Cardiac muscle cell (in vitro differentiated cells and primary cell): ENCODE measurements at places on chromosomes 1 and 21.

DNA sequence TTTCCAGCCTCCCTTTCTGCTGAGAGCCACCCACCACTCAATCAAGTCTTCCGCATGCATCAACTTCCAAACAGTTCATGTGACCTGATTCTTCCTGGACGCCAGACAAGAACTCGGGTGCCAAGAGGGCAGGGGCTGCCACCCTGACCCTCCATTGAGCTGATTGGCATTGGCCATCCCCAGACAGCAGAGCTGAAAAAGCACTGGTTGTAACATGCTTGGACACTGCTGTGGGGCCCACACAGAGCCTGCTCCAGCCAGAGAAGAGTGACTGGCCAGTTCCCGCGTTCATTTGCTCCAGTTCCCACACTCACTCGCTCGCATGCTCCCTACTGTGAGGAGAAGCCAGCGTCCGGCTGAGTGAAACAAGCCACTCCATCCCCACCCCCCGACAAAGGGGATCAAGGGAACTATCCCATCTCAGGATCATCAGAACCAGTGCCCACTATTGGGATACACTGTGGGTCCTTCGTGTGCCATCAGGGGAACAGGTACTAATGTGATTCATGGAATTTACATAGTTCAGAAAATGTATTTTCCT is 420.3 kb downstream of the NPHP4 start:
- DNase-seq = no peak

GRCh38 chr1:33152685-33153432 is 29.0 kb downstream of the TRIM62 start:
- DNase-seq = peak; percentile 90

DNA sequence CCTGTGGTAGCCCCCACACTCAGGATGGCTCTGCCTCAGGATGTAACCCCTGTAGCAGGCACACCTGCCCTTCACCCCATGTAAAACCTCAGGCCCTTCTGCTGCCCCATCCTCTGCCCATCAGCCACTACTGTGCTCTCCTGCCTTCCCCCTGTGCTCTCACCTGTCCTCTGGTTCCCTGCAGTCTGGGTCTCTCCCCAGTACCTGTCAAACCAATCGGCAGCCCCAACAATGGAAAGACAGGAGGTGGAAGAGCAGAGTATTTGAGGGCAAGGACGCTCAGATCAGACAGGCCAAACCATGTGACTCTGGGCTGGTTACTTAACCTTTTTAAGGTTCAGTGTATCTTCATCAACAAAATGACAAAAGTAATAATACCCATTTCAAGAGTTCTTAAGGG is 30.9 kb downstream of the SMIM12 start:
- DNase-seq = no peak

GRCh38 chr1:81921851-81922462 is 121.2 kb downstream of the ADGRL2 start:
- peak; percentile 17 for DNase-seq

DNA sequence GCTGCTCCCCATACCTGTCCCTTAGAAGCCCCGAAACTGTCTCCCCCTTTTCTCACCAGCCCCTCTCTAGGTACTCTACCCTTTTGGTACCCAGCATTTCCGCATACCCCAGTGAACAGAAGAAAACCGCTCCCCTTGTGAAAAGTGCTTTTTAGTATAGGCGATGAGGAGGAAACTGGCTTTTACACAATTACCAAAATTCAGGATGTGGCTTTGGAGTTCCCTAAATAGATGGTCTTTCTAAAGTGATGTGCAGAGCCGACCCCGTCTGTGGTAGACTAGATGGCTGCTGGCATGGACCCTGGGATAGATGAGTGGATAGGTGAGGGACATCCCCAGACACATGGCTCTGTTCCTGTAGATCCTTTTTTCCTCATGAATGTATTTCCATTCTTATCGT is 2.6 kb upstream of the PER3 start:
- no peak for DNase-seq

DNA sequence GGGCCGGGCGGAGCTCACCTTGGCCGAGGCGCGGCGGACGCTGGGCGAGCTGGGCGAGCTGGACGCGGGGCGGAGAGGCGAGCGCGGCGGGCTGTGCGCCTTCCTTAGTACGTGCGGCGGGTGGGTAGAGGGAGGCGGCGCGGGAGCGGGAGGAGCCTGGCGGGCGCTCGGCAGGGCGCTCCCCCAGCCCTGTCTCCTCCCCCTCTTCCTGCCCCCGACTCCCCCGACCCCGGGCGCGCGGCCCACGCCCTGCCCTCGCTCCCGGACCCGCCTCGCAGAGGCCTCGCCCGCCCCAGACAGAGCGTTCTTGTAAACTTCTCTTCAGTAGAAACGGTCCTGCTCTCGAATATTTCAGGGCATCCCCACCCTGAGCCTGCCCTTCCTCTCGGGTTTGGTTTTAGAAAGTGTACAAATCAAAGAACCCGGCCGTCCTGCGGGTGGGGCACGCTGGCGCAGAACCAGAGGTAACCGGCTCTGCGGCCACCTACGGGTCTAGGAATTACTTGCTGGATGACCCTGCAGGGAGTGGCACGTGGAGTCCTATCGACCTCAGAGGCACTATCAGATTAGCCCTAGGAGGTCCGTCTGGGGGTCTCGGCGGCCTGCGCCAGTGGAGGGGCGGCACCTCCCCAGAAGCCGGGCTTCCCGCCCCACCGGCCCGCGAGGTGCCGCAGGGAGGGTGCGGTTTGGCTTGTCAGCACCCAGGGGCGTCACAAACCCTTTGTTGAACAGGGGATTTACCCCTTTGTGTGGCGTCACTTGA is at the start of gene S100A10:
Gene S100A10, minus strand, starts transcription at position 126 of the 763 bp plus-strand sequence. CDS start 7,629 bp downstream, outside the sequence.
- peak; percentile 84 for DNase-seq

DNA sequence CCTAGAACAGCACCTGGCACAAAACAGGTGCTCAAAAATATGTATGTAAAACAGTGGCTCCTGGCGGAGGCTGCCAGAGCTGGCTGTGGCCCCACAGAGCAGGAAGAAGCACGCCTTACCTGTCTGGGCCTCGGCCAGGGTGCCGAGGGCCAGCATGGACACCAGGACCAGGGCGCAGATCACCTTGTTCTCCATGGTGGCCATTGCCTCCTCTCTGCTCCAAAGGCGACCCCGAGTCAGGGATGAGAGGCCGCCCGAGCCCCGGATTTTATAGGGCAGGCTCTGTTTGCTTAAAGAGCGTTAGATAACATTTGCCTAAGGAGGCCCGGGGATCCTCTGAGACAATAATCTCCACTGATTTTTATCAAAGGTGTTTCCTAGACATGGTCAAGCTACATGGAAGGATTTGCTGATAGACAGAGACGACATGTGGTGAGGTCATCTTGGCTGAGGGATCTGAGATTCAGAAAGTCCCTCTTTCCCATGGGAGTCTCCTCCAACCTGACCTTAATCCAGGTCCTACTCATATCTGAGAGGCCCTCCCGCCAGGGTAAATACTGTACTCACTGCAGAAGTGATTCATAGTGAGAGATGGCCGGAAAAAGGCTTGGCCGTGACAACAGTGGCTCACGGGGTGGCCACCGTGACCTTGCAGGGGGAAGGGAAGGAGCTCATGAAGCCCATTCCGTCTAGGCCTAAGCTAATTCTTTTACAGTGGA is at the start of gene TFF1:
Gene TFF1, minus strand, starts transcription at position 244 of the 719 bp plus-strand sequence. Its CDS starts 40 bp downstream, at position 204.
- DNase-seq = no peak

DNA sequence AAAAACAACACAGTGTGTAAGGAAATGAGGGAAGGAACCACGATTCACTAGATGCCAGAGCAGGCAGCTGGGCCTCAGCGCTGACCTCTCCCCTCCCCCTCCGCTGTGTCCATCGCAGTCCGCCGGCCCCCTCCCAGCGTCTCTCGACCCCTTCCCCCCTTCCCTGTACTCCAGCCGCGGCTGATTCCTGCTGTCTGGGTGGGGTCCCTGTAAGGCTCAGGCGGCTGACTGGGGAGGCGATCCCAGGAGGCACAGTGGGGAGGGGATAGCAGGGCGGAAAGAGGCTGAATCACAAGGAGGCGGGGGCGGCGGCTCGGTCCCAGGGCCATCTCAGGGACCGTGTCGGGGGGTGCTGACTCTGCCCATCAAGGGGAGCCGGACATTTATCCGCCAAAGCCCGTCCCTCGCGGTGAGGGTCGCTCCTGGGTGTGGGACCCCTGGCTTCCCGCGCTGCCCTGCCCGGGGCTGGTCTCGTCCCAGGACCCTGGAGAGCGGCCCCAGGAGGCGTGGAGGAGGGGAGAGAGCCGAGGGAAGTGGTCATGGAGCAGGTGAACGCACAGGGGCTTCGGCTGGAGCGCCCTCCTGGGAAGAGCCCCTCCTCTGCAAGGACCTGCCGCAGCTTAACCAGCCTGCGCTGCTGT is 241.9 kb downstream of the PTPRU start:
- DNase-seq = peak; percentile 77

- DNase-seq = no peak
Observed at GRCh38 chr1:154148807-154149206, 6.1 kb downstream of the NUP210L start.

GRCh38 chr1:242586360-242586680 is 61.8 kb upstream of the PLD5 start:
- no peak for DNase-seq

GRCh38 chr1:148385371-148386030 is 97.6 kb downstream of the PPIAL4G start:
- DNase-seq = no peak

DNA sequence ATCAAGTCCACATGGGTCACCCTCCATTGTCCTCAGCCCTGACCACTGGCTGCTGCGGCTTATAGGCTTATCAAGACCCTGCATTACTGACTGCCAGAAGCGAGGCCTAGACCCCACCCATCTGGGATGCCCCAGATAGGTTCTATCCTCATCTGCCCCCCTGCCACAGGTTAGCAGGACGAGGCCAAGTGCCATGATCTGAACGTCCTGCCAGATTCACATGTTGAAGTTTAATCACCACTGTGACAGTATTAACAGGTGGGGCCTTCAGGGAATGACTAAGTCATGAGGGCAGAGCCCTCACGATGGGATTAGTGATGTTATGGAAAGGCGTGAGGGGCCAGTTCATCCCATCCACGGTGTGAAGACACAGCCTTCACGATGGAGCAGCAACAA is 6.2 kb upstream of the CPLANE2 start:
- no peak for DNase-seq

GRCh38 chr21:29022166-29022565 is 2.3 kb upstream of the USP16 start:
- no peak for DNase-seq

DNA sequence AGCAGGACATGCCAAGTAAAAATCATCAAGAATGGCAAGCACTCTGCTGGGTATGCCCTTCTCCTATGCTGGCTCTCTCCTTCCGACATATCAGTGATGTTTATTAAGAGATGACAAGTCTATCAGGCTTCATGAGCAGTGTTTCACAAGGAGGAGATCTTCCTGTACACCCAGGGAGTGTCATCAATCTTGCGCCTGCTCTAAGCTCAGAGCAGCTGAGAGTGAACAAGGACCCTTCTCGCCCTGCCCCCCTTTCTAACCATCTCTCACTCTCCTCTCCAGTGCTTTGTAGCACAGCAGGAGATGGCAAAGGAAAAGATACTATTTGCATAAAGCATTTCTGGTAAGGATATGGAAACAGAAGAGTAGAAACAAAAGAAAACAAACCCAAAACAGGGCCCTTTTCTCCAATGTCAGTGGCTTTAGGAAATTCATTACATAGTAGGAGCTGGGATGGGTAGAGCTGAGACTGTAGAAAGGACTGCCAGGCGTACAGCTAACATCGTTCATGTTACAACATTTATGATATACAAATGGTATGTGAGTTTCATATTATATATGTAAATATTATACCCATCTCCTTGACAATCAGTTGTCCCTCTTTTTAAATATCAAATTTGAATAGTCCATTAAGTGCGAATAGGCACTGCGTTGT is 201.7 kb downstream of the NUF2 start:
- DNase-seq = no peak

GRCh38 chr1:150056407-150056806 is 11.2 kb upstream of the VPS45 start:
- no peak for DNase-seq

- no peak for DNase-seq
Observed at GRCh38 chr21:42163511-42163863, 55.5 kb upstream of the ABCG1 start.

- DNase-seq = no peak
Observed at GRCh38 chr21:32425628-32426027, 13.1 kb downstream of the EVA1C start.

GRCh38 chr21:41653954-41654491 is 112.8 kb downstream of the RIPK4 start:
- DNase-seq = peak; percentile 91

DNA sequence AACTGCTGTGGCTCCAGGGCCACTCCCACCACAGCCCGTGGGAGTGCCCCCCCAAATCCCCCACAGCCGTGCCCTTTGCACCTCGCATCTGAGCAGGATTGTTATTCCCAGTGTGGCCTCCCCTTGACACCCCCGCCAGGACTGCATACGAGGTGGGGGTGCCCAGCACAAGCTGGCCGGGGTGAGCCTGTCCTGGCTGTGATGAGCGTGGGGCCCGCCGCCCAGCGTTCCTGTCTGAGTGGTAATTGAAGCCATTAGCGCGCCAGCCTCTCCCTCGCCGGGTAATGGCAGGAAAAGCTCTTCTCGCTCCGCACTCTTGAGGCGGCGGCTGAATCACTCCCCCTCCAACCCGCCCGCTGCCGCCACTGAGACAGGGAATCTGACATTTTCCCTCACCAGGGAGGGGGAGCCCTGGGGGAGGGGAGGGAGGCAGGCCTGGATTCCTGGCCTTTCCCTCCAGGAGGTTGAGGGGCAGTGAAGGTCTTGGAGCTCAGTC is 27.7 kb downstream of the PTPRF start:
- DNase-seq = peak; percentile 48

- peak; percentile 60 for DNase-seq
Observed at GRCh38 chr1:17768651-17769241, 13.6 kb downstream of the ACTL8 start.

DNA sequence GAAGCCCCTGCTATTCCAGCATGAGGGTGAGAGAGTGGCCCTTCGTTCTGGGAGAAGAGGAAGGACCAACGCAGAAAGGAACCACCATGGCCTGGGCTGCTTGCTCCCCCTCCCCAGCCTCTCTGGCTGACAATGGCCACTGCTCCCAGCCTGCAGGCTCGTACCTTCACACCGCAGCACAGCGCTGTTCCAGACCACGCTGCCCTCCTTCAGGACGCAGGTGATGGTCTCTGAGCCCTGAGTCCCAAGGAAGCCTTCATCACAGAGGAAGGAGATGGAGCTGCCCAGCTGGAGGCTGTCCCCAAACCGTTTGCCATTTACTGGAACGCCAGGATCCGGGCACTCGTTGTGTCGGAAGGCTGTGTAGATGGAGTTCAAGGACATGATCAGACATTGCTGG is 124.9 kb upstream of the HMGB4 start:
- no peak for DNase-seq
